Prostate gland (tissue), 2 donors: ENCODE measurements at places on chromosomes 12 and 14.
A peak's percentile ranks its signal among the peaks of the same experiment; 100 is the strongest.

- DNase-seq = no peak
Observed at GRCh38 chr14:23578560-23579310, at the start of gene JPH4. Gene JPH4, minus strand, starts transcription at chr14:23578790. Its CDS starts 1,337 bp downstream, at chr14:23577453.

DNA sequence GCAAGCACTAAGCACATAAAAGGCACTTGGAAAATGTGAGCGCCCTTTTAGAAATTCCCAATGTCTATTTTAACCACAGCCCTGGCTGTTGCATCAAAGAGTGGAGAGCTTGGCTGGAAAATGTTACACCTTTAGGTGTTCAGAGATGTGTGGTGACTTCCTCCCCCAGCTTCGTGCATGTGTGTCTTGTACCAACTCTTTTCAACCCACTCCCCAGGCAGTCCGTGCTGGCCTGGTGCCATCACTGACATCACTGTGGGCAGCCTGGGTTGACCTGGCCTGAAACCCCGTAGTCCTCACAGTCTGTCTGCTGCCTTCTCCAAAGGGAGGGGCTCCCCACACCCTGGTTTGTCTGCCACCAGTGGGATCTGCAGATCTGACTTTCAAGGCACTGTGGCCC, 101.8 kb downstream of the SCARB1 start:
- DNase-seq = no peak

- DNase-seq = no peak
Observed at GRCh38 chr12:52584156-52584682, 10.6 kb upstream of the KRT74 start.

GRCh38 chr12:103712216-103712615, 125.1 kb downstream of the STAB2 start:
- DNase-seq = no peak

DNA sequence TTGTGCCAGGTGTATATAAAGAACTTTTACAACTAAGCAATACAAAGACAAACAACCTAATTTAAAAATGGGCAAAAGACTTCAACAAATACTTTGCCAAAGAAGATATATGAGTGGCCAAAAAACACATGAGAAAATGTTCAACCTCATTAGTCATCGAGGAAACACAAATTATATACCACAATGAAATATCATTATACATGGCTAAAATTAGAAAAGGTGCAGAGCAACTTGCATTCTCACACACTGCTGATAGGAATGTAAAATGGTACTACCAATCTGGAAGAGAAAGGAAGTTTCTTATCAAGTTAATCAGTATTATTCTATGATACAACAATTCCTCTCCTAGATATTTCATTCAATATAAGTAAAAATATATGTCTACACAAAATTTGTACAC, 131.6 kb upstream of the FRMD6 start:
- no peak for DNase-seq

DNA sequence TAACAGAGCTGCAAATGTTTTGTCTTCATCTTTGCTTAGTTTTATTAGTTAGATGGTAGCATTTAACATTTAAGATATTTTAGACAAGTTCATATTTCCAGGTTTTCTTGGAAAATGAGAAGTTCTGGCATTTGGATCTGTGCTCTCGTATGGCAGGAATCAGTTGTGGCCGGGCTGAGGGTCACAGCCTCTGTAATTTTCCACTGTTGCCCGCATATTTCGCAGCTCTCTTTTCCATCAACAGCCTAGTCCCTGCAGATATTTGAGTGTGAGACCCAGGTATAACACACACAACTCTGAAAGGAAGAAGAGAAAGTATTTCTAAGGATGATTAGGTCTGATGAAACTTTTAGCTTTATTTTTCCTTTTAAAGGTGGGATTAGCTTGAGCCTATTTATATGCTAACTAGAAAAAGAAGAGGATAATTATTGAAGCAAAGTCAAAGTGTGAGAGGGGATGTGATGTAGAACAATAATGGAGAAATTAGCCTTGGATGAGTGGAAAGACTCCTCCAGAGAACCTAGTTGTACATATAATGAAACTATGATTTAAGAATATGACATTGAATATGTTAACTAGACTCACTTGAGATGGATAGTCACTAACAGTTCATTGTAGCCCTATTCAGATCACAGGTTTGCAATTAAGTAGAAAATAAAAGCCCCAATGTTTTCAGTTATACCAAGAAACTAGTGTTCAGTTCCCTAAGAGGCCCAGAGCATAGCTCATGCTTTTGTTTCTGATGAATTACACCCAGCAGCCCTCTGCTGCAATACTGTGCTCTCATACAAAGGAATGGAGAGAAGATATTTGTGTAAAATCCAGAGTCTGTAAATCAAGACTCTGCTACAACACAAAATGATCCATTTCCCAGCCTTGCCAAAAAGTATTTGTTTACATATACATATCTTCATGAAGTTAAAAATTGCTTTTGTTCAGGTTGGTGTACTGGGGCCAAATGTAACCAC, 158.4 kb downstream of the C12orf50 start:
- DNase-seq = no peak

- no peak for DNase-seq
Observed at GRCh38 chr12:54558311-54558710, 8.9 kb downstream of the PDE1B start.

DNA sequence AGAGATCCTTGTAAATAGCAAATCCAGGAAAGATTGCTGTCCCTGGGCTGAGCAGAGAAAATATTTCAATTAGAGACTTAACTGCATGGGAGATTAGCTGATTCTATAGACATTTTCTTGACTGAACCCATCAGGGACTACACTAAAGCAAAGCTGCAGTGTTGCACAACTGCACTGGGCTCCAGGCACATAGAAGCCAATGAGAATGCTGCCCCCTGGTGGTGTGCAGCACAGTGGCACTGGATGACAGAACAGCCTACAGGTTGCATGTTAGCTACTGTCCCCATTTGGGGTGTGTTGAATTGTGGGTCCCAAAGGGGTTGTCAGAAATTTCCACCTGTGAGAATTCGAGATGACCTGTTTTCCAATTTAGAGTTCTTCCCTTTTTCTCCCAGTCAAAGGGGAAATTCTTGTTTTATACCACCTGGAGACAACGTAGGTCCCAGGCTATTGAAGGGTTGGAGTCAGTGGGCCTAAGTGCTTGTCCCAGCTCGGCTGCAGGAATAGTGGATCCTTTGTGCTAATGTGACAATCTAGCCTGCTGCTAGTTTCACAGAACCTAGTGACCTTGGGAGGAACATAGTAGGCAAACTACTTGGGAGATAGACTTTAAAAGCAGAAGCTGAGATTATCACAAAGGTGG, 114.7 kb downstream of the SLC8A3 start:
- peak; percentile 58 for DNase-seq

DNA sequence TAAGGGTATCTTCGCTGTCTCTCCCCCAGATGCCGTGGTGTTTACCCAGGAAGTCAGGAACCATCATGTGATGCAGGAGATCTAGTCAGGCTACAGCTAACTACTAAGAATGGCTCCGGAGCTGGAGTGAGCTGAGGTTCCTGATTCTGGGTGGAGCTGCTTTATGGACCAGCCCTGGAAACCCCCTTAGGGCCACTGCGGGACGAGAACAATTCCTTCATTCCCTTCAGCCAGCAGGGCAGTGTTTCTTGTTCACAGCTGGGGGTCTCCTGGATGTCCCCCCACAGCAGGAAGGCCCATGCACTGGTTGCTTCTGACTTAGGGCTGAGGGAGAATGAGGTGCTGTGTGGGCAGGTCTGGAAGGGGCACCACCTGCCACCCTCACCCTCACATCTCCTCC, 199.3 kb downstream of the ADGRD1 start:
- no peak for DNase-seq

DNA sequence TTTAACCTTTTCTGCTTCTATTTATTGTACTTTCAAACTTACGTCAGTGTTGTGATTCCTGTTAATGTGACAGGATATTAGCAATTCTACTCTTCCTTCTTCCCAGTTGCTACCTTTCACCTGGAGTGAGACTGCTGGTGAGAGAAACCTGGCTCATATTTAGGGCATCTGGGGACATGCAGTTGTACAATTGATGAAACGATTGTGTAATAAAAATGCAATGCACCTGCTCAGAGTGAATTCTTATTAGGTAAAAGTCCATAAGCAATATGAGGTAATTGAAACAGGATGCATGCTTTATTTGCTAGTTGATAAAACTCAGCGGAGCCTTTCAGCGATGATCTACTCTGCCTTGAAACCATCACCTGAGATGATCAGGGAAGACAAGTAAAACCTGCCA, 116.1 kb upstream of the FBXO33 start:
- no peak for DNase-seq

DNA sequence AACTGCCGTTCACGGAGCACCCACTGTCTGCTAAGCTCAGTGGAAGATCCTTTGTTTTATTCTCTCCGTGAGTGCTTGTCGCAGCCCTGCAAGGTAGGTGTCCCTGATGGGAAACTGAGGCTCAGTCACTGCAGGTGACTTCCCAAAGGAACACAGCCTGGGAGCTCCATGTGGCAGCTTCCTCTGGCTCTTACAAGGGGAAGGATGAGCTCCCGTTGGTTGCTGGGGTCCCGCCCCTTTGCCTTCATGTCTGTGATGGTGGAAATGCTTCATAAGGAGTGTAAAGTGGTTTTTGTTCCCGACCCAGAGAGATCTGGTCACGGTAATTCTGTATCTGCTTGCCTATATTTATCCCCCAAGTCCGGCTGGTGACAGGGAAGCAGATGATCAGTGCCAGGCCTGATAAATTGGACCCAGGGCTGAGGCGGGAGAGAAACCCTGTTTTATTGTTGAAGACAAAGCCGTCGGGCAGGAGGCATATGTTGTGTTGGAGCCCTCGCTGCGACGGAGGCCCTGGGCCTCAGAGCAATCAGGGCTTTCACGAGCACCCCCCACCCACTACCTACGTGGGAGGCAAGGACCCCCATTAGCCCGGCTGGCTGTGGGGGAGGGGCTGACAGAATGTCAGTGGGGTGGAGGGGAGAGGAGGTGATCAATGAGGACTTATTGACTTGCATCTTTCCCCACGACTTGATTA, 91.9 kb downstream of the KIF26A start:
- DNase-seq = no peak

GRCh38 chr12:21604245-21605101, at the start of gene GYS2:
Gene GYS2, minus strand, starts transcription at chr12:21604847. Its CDS starts 255 bp downstream, at chr12:21604592.
- no peak for DNase-seq

DNA sequence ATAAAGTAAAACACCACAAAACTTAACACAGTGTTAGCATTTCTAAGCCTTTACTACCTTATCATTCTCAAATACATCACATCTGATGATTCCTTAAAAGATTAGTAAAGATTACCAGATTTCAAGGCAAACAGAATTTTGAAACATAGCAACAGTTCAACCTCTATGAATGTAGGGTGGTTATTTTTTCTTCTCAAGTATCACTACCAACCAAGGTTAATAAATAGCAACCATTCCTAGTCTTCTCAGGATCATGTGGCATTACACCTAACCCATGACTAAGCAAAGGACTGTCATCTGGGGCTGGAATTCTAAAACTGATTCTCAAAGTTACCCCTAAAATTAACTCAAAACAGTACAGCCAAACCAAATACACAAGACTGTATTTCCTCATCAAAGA, 39.4 kb upstream of the CSRNP2 start:
- no peak for DNase-seq

DNA sequence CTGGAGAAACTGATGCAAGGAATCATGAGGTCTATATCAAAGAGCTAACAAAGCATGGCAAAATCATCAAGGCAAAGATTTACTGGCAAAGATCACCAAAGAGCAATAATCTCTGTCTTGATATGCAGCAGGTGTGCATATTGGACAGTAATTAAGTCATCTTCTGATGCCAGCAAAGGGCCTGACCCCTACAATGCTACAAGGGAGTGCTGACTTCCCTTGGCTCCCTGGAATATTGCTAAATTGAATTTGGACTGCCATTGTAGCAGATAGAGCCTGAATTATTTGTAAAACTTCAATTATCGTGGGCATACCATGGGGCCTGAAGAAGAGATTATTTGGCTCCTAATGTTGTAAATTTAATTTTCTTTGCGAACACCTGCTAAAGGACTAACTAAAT, 307.9 kb upstream of the SYT1 start:
- no peak for DNase-seq

- no peak for DNase-seq
Observed at GRCh38 chr12:115072712-115073111, 388.7 kb upstream of the TBX3 start.

GRCh38 chr12:52182898-52183543, 8.8 kb downstream of the KRT80 start:
- no peak for DNase-seq

- DNase-seq = peak; percentile 47
Observed at GRCh38 chr12:49055978-49056754, 4.4 kb downstream of the KMT2D start.

DNA sequence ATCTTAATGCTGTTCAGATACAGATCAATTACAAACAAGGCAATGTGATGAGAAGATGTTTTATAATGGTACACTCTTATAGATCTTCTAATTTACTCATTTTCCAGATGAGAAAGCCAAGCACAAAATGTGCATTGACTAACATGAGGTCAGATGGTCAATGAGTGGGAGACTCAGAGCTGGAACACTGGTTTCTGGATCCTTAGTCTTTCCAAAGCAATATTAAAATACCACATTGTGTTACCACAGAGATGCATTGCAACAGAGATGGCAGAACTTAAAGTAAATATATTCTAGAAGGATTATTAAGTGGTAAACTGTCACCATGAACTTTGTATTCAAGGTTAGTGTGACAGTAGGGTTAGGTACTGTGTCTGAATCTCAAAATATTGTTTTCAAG, 113.6 kb downstream of the SLC15A5 start:
- DNase-seq = no peak

GRCh38 chr12:109962398-109962797, 33.8 kb downstream of the GIT2 start:
- DNase-seq = no peak

DNA sequence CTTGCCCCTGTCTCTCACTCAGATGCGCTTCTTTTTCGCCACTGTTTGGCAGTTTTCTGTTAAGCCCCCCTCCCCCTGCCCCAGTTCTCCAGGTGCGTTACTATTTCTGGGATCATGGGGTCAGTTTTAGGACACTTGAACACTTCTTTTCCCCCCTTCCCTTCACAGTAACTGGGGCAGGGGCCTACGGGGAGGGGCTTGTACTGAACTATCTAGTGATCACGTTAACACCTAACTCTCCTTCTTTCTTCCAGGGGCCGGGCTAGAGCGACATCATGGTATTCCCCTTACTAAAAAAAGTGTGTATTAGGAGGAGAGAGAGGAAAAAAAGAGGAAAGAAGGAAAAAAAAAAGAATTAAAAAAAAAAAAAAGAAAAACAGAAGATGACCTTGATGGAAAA, 3.7 kb downstream of the PABPN1 start:
- DNase-seq = no peak

GRCh38 chr14:74980731-74981461, 21.8 kb upstream of the EIF2B2 start:
- DNase-seq = no peak

- no peak for DNase-seq
Observed at GRCh38 chr12:120574106-120574505, 7.1 kb downstream of the POP5 start.

DNA sequence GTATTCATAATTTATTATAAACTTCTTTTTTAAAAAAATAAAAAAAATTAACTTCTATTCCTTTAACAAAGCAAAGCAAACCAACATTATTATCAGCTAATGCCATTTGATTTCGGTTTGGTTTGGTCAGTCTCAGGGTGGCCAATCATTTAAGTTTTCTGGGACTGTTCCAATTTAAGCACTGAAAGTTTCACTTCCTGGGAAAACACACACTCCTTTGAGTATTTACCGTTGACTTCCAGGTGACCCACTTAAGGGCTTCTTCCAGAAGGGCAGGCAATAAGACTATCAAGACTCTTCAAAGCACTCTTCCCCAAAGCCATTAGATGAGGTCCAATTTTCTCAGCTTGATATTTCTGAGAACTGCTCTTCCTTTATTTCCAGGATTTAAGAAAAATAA, 854.0 kb downstream of the DIO2 start:
- no peak for DNase-seq
